K562 (cell line): ENCODE measurements at places on chromosomes 6 and 20. TPM values are rescaled to one million over a fixed set of nuclear protein-coding genes. Genes with fewer than 3 reads are reported as not detected.

SNPH gene
- total RNA-seq, result 3.9 TPM in 2 replicates

DNA sequence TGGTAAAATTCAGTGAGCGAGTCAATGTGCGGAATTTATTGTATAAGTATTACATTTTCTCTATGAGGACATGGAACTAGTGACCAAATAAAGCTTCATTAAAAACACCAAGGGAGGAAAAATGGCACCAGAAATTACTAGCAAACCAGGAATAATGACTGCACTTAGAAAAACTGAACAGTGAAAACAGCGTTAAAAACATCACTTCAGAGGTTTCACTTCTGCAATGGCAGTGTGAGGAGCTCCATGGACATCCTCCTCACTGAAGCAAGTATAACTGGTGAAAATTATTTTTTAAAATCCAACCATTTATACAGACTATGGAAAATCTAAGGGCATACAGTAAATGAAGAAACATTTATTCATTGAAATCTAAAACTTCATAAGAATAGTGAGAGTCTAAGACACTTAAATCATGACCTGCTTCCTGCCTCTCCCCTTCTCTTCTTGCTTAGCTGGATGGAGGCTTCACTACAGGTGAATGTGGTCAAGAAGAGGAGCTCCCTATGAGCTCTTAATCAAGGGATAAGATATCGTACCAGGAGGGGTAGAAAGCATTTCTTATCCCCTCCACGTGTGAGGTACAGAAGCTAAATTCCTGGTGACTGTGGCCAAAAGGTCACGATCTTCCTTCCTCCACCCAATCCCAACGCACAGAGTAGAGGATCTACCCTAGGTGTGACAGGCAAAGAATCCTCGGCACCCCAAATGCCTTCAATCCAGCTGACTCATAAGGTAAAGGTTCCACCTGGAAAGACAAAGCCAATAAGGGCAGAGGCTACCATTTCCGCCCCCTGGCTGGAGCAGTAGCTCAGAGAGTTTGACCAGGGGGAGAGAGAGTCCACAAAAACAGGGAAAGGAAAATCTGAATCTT lies 12.3 kb upstream of the ASF1A start:
- no peak overlapping the region for H3K27ac ChIP-seq
- no peaks in the 10 kb centered on the region for H3K27me3 ChIP-seq
- DNase-seq, result no peak
- no peaks in the 10 kb centered on the region for H3K36me3 ChIP-seq

SPATS1 gene
- not detected in 2 replicates for total RNA-seq

- DNase-seq, result no peak
- no peaks in the 10 kb centered on the region for H3K36me3 ChIP-seq
- H3K4me1 ChIP-seq, result no peaks in the 10 kb centered on the region
- no peak overlapping the region for H3K4me3 ChIP-seq
Observed at GRCh38 chr6:39073471-39074355, 25.1 kb downstream of the GLP1R start.

GRCh38 chr6:167845856-167846255 lies 19.1 kb downstream of the AFDN start:
- H3K4me1 ChIP-seq, result peaks cover 14% of the 10 kb centered on the region
- no peaks in the 10 kb centered on the region for H3K36me3 ChIP-seq
- no peak overlapping the region for H3K27ac ChIP-seq
- H3K4me3 ChIP-seq, result no peak overlapping the region
- DNase-seq, result no peak
- H3K27me3 ChIP-seq, result no peaks in the 10 kb centered on the region
